M059J (cell line): ENCODE measurements at places on chromosomes 11 and 22.
A peak's percentile ranks its signal among the peaks of the same experiment; 100 is the strongest.

DNA sequence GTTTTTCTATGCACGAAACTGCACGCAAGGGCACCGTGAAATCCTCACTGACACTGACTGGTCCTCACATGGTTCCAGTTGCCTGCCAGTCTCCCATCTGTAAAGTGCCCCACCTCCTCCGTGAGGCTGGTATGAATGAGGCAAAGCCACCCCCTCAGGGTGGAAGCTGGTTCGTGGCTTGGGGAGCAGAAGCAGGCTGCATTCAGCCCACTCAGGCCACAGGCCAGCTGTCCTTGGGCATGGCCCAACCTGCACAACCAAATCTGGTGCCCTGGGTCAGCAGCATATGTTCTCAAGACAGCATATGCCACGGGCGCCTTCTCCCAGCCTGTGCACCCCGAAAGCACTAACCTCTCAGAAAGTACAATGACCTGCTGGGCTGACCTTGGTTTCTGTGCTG lies 29.3 kb downstream of the SERPINH1 start:
- no peak for DNase-seq

- DNase-seq: peak; percentile 15
These were observed 285.1 kb upstream of the CCDC90B start for GRCh38 chr11:83571302-83571701.

DNA sequence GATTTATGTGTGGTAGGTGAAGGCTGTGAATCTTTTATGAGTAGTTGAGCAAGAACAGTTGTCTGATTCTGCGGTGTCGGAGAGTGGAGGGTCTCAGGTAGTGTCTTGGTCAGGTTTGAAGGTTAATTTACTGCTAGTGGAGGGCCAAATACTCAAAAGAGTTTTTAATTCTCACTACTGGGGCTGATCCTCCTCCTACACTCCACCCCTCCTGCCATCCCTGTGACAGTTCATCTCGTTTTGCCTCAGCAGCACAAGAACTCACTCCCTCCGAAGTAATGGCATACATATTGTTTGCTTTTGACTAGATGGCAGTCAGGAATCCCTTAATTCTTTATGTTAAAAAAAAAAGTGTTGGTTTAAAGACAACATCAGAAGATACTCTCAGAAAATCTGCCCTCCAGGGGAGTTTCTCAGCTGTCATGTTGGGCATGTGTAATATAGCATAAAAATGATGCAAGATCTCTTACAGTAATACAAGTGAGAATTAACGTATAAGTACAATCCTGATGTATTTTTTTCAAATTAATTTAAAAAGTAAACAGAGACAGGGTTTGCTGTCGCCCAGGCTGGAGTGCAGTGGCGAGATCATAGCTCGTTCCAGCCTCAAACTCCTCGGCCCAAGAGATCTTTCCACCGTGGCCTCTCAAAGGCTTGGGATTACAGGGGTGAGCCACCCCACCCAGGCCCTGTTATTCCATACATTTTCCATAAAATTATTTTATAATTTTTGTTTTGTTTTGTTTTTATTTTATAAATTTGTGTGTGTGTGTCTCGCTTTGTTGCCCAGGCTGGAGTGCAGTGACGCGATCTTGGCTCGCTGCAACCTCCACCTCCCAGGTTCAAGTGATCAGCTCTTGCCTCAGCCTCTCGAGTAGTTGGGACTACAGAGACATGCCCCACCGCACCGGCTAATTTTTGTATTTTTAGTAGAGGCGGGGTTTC lies 1.3 kb downstream of the FAR1 start:
- no peak for DNase-seq

DNA sequence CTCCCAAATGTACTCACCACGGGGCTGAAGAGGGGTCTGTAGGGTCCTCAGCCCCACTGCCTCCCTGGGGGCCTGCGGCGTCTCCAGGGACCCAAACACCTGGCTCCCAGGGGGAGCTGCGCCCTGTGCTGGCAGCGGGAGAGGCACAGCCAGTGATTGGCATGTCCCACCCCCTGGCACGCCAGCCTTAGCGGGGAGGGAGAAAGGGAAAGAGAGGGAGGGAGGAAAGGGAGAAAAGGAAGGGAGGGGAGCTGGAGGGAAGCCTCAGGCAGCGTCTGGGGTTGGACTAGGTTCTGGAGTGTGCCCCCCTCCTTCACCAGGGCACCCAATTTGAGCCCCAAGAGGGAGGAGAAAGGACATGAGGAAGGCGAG lies at the start of gene CHRM1:
CHRM1 (minus strand) TSS at position 163 of the 372 bp plus-strand sequence. CDS start 10,263 bp downstream, outside the sequence.
- no peak for DNase-seq

DNA sequence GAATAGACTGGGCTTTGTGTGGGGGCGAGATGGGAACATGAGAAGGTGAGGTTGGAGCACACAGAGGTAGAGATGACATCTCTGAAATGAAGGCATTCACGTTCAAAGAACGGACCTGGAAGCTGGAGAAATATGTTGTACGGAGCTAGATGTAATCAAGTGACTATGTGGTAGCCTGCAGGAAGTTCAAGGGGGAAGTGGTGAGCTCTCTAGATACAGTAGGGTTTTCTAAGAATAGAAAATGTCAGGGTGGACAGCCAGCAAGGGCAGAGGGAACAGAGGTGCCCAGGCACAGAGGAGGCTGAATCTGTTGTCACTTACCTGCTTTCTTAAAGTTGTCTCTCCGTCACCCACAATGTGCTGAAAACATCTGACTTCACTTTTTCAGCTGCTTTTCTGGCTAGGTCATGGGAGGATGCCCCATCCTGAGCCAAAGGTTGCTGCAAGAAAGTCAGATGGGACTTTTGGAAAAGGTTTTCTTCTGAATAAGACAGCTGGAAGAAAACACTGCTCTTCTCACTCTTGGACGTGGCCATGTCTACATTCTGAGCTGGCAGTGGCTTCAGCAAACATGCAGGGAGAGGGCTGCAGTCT lies 171.5 kb upstream of the B3GAT1 start:
- no peak for DNase-seq

DNA sequence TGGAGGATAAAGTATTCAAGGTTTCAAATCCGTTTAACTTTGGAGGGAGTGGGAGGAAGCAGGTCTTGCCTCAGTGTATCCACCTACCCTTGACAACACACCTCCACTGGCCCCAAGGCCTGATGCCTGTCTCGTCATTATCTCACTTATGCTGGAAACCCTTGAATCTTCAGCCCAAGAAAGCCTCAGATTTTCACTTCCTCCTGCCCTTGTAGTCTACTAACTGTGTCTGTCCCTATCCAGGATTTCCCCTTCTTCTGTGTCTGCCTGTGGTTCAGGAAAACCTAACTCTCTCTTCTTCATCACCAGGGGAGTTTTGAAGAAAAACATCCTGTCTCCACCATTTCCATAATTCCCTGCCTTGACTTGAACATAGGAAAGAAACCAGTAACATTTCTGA lies 56.1 kb downstream of the SYT9 start:
- no peak for DNase-seq

DNA sequence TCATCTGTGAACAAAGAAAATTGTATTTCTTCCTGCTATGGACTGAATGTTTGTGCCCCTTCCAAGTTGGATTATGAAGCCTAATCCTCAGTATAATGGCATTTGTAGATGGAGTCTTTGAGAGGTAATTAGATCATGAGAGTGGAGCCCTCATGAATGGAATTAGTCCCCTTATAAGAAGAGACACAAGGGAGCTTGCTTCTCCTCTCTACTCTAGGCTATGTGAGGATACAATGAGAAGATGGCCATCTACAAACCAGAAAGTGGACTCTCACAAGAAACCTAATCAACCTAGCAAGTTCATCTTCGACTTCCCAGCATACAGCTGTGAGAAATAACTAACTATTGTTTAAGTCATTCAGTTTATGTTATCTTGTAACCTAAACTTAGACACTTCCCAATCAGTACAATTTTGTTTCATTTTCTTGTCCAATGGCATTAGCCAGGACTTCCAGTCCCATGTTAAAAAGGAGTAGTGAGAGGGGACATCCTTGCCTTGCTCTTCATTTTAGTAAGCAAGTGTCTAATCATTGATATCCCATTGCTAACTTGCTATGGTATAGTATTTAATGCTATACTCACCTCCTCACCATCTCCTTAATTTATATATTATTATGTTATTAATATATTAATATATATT lies 45.7 kb downstream of the PDGFD start:
- no peak for DNase-seq

- peak; percentile 39 for DNase-seq
These were observed 16.1 kb upstream of the RELT start for GRCh38 chr11:73359930-73360742.

DNA sequence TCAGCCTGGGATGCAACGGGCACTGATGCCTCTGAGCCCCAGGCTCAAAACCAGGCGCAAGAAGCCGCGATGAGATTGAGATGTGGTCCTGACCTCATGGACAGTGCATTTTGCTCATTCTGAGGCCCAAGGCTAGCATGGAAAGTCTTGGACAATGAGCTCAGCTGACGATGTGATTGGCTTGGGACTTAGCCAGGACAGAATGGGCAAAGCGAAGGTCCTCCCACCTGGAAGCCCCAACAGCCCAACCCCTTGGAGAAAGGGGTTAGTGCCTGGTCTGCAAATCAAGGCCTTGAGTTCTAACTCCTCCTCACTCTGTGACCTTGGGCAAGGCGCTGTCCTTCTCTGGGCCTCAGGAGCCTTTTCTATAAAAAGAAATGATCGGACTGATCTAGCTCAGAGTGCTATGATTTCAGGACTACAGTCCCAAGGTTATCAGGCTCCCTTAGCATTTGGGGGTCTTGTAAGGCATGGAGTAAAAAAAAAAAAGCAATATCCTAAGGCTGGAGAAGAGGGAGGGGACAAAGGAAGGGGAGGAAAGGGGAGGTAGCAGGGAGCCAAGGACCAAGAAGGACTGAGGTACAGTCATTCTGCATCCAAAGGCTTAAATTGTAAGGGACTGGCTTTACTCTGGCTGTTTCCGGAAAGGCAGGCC lies 2.7 kb downstream of the SLC43A3 start:
- DNase-seq: no peak

DNA sequence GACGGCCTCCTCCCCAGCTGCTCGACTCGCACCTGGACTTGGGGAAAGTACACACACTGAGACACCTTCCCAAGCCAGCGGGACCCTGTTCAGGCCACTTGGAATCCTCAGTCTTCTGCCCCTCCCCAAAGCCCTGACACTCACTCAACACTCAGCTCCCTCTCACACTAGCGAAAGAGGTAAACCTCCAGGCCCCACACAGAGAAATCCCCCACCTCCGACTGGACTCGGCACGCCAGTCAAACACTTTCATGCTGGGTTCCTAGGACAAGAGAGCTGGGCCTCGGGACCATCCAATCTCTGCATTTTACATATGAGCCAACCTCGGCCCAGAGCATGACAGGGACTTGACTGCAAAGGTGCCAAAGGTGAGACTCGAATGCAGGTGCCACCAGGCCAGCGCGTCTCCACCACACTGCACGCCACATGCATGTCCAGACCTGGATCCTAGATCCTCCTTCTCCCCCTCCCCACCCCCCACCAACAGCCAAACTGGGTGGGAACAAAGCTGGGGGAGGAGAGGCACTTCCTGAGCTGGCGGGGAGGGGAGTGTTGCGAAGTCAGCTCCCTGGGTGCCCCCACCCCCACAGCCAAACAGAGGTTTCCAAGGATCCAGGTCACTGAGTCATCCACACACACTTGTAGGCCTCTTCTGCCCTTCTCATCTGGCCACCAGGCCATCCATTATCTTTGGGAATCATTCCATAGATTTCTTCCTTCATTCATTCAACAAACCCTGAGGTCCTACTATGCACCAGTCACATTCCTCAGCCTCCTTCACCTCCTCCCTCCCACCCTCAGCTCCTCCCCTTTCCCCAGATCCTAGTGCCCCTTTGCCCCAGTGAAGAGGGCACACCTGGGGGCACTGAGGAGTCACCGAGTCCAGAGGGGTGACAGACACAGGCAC lies 10.7 kb upstream of the CD5 start:
- peak; percentile 42 for DNase-seq

DNA sequence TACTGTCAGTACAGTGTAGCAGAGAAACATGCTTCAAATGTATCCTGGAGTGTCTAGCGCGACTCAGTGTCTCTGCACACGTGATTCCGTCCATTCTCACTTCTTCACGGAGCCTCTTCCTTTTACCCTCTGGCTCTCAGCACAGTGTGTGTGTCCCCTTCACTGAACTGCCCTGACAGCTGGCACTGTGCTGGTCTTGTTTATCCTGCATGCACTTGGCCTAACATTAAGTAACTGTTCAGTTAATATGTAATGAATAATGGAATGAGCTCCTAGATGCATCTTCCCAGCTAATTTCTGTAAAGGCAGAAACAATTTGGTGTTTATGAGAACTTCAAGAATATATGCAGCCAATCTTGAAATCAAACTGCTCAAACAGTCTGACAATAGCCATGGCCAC lies 44.4 kb downstream of the KMT5B start:
- DNase-seq: no peak

DNA sequence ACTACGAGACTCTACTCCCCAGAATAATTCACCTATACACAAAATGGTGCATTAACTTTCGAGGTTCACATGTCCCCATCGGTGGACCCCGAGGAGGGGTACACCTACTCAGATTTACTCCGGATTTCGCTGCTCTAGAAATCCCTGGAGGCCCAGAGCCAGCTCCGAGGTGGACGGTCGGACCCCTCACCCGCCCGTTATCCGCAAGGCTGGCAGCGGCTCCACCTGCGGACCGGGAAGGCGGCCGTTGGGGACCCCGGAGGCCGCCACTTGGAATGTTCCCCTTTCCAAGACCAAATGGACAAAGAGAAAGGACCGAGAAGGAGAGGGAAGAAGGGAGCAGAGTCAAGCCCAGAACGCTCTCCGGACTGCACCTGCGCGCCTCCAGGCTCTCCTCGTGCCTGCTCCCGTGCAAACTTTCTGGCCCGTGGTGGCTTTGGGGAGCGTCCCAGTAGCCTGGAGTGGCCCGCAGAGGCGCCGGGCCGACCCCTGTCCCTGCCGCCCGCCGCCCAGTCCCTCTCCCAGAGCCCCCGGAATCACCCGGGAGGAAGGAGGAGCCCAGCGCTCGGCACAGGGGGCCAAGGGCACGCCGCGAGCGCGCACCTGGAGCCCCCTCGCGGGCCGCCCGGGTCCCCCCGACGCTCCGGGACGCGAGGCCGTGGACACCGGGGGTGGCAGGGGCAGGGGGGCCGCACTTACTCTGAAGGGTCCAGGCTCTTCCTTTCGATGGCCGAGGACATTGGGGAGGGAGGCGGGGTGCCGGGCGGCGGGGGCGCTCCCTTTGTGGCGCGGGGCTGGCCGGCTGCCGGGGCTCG lies 23.0 kb downstream of the LMO2 start:
- DNase-seq: no peak

- DNase-seq: peak; percentile 18
These were observed 27.9 kb downstream of the FAM83F start for GRCh38 chr22:40022536-40023240.

- DNase-seq: no peak
These were observed 321.6 kb upstream of the B3GAT1 start for GRCh38 chr11:134733646-134734045.

- DNase-seq: peak; percentile 58
These were observed 119.7 kb upstream of the CD82 start for GRCh38 chr11:44445500-44446365.

DNA sequence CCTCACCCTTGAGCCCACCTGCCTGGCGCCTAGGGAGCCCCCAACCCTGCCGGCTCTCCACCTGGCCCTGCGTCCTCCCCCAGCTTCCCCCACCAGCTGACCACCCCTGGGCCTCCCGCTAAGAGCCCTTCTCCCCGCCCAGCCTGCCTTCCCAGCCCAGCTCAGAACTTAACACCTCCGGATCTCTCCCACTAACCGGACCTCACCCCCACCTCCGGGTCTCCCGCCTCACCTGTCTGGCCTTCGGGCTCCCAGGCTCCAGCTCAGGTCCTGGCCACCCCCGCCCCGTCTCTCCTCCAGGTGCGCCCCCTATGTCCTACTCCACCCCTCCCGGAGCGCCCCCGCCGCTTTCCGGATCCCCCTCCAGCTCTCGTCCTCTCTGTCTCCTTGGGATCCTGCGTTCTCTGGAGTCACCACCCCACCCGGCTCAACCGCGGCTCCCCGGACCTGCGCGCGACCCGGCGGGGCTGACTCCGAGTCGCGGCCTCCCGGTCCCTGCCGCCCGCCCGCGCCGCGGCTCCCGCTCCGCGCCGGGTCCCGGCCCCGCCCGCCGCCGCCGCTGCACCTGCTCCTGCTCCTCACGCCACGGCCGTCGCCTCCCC lies at the start of gene KCNJ11:
KCNJ11 (minus strand) TSS at position 51 of the 602 bp plus-strand sequence. CDS start 568 bp downstream, outside the sequence.
- DNase-seq: no peak
